Upper lobe of right lung (tissue), 1 donor: ENCODE measurements at places on chromosomes 5 and 9. TPM values are rescaled to one million over a fixed set of nuclear protein-coding genes. Genes with fewer than 3 reads are reported as not detected.

- no peaks in the 10 kb centered on the region for H3K36me3 ChIP-seq
- no peaks in the 10 kb centered on the region for H3K27me3 ChIP-seq
- no peaks in the 10 kb centered on the region for H3K4me1 ChIP-seq
- H3K4me3 ChIP-seq, result no peak overlapping the region
- H3K27ac ChIP-seq, result no peak overlapping the region
- DNase-seq, result peak; percentile 50
Observed at GRCh38 chr9:134624621-134625181, 16.9 kb upstream of the COL5A1 start.

DNA sequence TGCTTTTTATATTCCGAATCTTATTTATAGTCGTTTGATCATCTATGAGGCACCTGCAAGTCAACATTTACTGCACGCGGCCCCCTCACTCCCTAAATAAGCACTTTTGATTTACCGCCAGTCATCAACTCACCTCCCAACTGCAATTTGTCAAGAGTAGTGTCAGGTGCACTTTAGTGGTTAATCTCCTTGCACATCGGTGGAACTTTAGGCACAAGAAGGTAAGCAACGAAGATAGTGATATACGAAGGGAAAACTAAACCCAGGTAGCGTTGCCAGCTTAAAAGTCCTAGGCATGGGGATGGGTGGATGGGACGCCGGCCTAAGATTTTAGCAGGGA is 513 bp upstream of the RNF180 start:
- no peaks in the 10 kb centered on the region for H3K27me3 ChIP-seq
- H3K4me3 ChIP-seq, result peak overlapping the region; percentile 64
- H3K27ac ChIP-seq, result peak overlapping the region; percentile 85
- H3K4me1 ChIP-seq, result peaks cover 6% of the 10 kb centered on the region

- no peaks in the 10 kb centered on the region for H3K4me1 ChIP-seq
- no peaks in the 10 kb centered on the region for H3K36me3 ChIP-seq
- H3K27ac ChIP-seq, result no peak overlapping the region
- H3K4me3 ChIP-seq, result no peak overlapping the region
Observed at GRCh38 chr5:52134013-52134650, 653.6 kb upstream of the ITGA1 start.

- no peaks in the 10 kb centered on the region for H3K27me3 ChIP-seq
- no peak overlapping the region for H3K27ac ChIP-seq
- no peak overlapping the region for H3K4me3 ChIP-seq
- H3K36me3 ChIP-seq, result peaks cover 97% of the 10 kb centered on the region
- no peaks in the 10 kb centered on the region for H3K4me1 ChIP-seq
Observed at GRCh38 chr9:132647355-132647754, 22.4 kb downstream of the DDX31 start.

GRCh38 chr5:55073211-55073610 is 29.2 kb upstream of the GZMA start:
- H3K27ac ChIP-seq, result no peak overlapping the region
- H3K27me3 ChIP-seq, result no peaks in the 10 kb centered on the region
- no peaks in the 10 kb centered on the region for H3K4me1 ChIP-seq
- no peak for DNase-seq
- H3K36me3 ChIP-seq, result no peaks in the 10 kb centered on the region

The NDFIP1 gene
- total RNA-seq, result 68.1 TPM
